Stimulated activated CD4-positive, alpha-beta T cell treated with anti-CD3 and anti-CD28 coated beads, Interleukin-2, amount 100 ng/mL, for 4 hours (primary cell): ENCODE measurements at places on chromosomes 5 and 9.

DNA sequence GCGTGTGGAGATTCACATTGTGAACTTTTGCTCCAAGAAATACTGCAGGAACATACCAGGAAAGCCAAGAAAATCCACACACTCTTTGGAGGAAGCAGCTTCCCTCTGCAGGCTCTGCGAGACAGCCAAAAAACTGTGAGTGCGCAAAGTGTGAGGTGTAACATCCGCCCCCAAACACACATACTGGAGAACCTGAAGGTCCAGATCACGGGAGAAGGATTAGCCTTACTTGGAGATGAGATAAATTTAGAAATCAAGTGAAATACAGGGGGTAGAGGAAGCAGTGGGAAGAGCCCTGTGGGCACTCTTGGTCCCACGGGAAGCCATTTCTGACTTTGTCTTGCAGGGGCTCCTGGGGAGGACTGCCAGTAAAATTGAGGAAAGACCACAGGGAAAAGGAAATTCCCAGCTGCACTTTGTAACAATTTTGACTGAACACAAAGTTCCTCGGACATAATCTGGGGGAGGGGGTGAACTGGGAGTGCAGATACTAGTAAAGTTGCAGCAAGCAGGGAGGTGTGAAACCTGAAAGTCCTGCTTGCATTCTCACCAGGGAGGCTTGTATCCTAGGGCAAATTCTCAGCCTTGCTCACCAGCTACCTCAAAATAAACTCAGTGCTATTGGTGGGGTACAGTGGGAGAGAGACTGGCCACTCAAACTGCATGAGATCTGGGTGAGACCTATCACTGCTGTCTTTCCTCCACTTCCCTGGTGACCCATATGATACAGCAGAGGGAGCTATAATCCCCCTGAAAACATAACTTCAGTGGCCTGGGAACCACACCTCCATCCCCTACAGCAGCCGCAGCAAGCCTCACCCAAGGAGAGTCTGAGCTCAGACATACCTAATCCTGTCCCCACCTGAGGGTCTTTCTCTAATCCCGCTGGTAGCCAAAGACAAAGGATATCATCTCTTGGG lies 109.1 kb downstream of the ALDH1A1 start:
- DNase-seq = no peak

DNA sequence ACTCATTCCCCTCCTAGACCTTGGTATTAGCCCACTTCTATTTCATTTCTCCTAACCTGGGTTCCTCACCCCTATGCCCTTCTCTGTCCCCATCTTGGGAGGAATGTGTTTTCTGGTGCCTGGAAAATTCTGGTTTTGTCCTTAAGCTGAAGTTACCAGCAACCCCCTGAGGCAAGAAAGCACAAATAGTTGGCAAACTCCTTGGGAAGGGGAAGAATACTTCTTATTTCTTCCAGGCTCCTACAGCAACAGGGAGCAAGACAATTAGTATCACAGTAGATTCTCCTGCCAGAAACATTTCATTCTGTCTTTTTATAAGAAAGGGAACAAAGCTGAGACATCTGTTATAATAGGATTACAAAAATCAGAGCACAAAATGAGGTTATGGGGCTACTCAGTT lies 142.5 kb downstream of the SNCAIP start:
- no peak for DNase-seq

- no peak for DNase-seq
Observed at GRCh38 chr9:3343671-3344070, 182.1 kb downstream of the RFX3 start.

- no peak for DNase-seq
Observed at GRCh38 chr5:53219610-53220009, 110.1 kb upstream of the MOCS2 start.

- no peak for DNase-seq
Observed at GRCh38 chr5:17203329-17204132, 13.9 kb upstream of the BASP1 start.

GRCh38 chr5:43019614-43020398 lies 20.3 kb downstream of the ANXA2R start:
- DNase-seq = peak; percentile 81

GRCh38 chr9:130756455-130757152 lies 63.0 kb downstream of the EXOSC2 start:
- DNase-seq = no peak

GRCh38 chr9:86795823-86796553 lies 151.3 kb downstream of the GAS1 start:
- DNase-seq = no peak

GRCh38 chr9:99851500-99851822 lies 29.8 kb downstream of the NR4A3 start:
- DNase-seq = no peak

DNA sequence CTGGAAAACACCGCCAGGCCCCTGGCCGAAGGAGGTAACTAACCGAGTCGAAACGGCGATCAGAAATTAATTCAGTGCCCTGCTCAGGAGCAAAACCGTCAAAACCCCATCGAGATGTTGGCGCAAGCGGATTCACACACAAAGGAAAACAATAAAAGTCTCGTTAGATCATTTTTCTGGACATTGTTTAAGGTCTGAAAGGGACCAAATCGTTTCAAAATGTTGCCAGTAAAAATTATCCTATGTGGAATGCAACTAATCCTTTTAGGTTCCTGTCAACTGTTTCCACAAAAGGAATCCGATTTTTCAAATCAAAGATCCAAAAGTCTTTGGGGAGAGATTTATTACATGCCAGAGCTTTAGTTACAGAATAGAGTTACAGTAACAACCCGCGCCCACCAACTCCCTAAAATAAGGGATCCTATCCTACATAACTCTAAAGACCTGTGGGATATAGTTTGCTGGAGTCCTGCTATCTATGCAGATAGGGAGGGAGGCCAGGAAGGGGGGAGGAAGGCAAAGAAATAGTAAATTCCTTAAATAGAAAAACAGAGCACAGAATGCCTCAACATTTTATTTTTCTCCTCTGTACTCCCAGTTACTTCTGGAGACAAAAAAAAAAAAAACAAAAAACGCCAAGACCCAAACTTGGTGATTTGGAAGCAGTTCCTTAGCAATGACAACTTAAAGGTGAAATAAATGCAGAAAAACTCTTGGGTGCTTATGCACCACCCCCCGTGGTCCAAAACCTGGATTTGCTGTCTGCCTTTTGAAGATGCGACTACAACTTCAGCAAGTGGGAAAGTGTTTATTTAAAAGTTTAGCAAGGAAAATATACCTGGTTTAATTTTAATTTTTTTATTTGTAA lies 10.6 kb downstream of the FOXD1 start:
- no peak for DNase-seq

- DNase-seq = no peak
Observed at GRCh38 chr9:129550199-129550839, 70.6 kb downstream of the C9orf50 start.

DNA sequence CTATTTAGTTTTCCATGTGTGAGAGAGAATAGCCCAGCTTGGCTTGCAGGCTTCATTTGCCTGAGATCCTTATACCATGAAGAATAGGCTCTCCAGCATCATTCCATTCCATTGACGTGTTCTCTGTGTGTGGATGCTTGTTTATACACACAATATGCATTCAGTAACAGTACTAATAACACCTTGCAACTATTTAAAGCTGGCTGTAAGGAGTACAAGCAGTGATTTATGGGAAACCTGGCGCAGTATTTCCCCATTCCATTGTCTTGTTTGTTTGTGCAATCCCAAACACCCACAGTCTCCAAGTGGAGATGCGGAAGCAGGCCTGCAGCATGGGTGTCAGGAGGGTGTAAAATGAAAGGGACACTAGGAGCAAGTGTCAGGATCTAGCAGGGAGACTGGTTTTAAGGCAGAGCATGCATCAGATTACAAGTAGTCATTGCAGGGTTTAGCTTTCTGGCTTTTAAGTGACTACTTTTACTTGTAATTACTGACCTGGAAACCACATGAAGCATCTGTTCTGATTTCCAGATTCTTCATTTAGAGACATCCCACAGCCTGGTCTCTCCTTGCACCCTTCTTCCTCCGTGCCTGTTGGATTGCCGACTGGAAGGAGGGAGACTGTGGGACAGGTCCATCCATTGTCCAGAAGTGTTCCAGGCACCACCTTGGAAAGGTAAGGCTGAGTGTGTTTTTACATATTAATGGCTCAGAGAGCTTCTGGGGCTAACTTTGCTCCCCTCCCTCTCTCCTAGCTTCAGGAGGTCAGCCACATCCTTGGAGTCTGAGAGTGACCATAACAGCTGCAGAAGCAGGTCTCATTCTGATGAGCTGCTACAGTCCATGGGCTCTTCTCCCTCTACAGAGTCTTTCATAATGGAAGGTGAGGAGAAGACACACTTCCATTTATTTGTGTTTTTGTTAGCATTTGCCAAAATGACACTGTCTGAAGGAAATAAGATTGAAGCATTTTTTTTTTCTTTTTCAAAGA lies 241.6 kb downstream of the ARHGEF28 start:
- no peak for DNase-seq

- no peak for DNase-seq
Observed at GRCh38 chr5:13957032-13957645, 12.7 kb upstream of the DNAH5 start.

- DNase-seq = no peak
Observed at GRCh38 chr5:83227611-83228010, 150.3 kb downstream of the XRCC4 start.

GRCh38 chr5:41649659-41650058 lies 139.3 kb upstream of the PLCXD3 start:
- DNase-seq = no peak

GRCh38 chr5:166957782-166958181 lies 1333.7 kb upstream of the WWC1 start:
- no peak for DNase-seq

DNA sequence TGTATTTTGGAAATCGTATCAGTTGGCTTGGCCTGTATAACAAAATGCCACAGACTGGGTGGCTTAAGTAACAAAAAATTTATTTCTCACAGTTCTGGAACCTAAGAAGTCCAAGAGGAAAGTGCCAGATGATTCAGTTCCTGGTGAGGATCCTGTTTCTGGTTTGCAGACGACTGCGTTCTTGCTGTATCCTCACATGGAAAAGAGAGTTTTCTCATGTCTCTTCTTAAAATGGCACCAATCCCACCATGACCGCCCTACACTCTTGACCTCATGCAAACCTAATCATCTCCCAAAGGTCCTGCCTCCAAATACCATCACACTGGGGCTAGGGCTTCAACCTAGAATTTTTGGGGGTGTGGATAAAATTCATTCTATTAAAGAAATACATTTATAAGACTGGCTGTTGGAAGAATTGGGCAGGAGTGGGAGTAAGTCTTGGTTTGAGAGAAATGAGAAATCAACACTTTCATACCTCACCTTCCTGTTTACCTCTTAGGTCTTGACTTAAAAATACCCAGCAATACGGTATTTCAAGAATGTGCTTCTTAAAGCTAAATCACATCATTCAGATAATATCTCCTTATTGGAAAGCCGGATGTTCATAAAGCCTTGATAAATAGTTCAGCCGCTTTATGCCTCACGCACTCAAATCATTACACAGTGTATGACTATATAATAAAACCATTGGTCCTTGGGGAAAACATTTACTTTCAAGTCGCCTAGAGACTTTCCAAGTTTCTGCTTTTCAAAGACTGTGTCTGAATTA lies 28.7 kb downstream of the PTTG1 start:
- DNase-seq = no peak

GRCh38 chr5:154092356-154093141 lies 53.8 kb downstream of the MFAP3 start:
- DNase-seq = no peak

- no peak for DNase-seq
Observed at GRCh38 chr9:15469406-15469805, 41.4 kb downstream of the PSIP1 start.

GRCh38 chr5:158561562-158562190 lies 538.0 kb downstream of the EBF1 start:
- no peak for DNase-seq

DNA sequence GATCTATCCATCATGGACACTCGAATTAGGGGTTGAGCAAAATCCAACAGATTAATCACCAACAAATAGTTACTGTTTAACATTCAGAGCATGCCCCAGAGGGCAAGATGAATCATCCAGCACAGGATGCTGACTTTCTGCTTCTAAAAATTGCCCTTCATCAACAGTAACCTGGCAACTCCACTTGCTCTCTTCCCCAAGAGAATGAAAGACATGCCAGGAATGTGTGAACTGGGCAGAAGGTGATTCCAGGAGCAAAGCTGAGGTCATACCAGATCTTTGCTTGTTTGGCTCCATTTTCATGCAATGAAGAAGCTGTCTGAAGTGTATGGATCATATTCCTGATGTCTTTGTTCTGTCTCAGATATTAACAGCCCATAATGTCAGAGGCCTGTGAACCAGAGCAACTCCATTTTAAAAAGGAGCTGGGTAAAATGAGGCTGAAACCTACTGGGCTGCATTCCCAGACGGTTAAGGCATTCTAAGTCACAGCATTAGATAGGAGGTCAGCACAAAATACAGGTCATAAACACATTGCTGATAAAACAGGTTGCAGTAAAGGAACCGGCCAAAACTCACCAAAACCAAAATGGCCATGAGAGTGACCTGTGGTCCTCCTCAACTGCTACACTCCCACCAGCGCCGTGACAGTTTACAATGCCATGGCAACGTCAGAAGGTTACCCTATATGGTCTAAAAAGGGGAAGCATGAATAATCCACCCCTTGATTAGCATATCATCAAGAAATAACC lies 2.5 kb upstream of the ZNF367 start:
- DNase-seq = no peak

DNA sequence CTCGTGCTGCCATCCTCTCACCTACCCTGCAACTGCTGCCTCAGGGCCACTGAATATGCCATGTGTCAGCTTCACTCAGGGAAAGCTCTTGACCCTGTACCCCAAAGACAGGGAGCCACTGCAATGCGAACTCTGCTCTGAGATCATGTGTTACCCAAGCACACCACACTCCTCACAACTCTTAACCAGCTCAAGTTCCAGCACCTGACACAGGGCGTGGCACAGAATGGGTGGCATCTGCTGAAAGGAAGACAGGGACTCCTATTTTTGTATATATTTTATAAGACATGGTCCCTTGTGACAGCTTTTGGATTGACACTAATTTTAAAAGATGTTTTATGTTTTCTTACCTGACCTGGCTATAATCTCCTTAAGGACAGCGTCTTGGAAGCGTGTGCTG lies 10.7 kb downstream of the PHYKPL start:
- no peak for DNase-seq

GRCh38 chr9:69157751-69158466 lies 16.2 kb upstream of the TJP2 start:
- no peak for DNase-seq

- DNase-seq = no peak
Observed at GRCh38 chr5:38124321-38124720, 134.0 kb upstream of the EGFLAM start.
